ENCODE measurements at places on chromosomes 2 and 18.

DNA sequence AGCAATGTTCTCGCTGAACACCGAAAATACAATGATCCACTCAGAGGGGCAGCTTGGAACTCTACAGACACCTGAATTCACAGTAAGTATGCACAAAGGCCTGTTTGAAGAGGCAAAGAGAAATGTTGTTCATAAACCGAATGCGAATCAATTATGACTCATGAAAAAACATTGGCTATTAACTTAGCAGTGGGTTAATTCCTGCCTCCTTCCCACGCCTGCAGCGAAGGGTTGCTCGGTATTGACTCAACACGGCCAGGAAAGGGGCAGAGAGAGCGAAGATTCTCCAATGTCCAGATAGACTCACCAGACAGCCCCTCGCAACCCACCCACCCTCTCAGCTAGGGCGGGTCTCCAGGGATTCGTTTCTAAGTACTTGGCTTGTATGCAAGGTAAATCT lies 9.4 kb downstream of the CRACDL start:
- DNase-seq: no peak

DNA sequence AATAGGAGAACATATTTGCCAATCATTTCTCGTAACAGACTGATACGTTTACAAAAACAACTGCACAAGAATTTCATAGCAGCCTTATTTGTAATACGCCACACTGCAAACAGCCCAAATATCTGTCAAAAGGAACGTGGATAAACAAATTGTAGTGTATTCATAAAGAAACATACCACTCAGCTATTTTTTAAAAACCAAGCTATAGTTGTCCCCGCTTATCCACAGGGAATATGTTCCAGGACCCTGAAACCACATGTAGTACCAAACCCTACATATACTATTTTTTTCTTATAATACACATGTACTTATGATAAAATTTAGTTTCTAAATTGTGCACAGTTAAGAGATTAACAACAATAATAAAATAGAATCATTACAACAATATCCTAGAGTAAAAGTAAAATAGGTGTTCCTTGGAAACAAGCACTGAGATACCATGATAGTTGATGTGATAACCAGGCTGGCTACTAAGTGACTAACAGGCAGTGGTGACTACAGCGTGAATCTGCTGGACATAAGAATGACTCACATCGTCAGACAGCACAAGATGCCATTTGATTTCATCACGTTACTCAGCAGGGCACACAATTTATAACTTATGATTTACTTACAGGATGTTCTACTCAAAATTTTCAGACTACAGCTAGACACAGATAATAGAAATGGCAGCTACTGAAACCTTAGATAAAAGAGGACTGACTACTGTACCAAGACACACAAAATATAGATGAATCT lies 367.4 kb downstream of the NCKAP5 start:
- no peak for DNase-seq

GRCh38 chr18:37671119-37671518 lies 105.5 kb upstream of the CELF4 start:
- DNase-seq: no peak

GRCh38 chr2:10599089-10599488 lies 90.7 kb downstream of the NOL10 start:
- no peak for DNase-seq

DNA sequence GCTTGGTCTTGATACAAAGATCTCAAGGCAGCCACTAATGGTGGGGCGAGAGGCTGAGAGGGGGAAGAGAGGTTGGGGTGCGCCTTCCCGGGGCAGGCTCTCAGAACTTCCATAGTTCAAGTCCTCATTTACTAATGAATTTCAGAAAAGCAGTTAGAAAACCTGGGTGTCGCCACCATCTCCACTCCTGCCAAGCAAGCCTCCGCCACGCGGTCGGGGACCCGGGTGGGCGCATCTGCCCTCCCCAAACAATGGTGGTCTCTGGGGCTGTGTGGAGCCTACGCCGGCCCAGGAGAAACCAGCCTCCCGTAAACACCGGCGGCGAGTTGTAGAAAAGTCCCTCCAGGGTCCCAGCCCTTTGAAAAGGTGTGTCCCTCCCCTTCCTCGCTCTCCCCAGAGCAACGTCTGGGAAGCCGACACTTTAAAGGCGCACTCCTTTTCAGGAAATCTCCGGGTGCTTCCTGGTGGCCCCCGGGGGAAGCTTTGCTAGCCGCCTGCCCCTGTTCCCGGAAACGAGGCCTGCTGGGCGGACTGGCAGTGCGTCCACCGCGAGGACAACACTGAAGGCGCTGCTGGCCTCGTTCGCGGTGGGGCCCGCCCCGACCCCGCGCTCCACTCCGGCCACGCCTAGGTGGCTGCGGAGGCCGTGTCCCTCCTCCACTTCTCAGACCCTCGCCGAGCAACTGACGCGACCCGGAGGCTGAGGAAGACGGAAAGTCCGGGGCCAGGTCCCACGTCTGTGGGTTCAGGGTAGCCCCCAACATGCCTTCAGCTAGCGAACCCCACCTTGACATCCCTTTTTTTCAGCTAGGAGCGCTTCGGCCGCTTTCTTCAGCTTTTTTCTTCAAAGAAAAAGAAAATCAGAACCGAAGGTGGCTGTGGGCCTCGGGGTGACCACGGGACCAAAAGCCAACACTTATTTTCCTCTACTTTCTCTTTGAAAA lies 16.8 kb downstream of the EVX2 start:
- DNase-seq: no peak

- DNase-seq: no peak
These were observed 576.0 kb downstream of the LRP1B start for GRCh38 chr2:141554810-141555209.

- no peak for DNase-seq
These were observed 327.6 kb downstream of the DCC start for GRCh38 chr18:52667463-52668065.

GRCh38 chr2:152615177-152615576 lies 102.1 kb downstream of the PRPF40A start:
- DNase-seq: no peak

DNA sequence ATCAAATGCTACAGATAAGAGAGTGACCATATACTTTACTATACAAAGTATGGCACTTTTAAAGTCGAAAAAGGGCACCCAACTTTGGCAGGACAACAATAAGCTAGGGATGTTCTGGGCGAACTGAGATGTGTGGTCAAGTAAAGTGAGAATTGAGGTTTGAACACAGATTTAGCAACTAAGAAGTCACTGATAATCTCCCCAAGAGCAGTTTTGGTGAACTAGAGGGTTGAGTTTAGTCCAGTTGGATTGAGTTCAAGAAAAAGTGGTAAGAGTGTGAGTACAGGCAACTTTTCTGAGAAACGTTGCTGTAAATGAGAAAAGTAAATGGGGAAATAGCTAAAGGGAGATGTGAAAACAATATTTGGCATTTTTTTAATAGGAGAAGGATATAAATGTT lies 65.5 kb upstream of the TGFA start:
- no peak for DNase-seq

DNA sequence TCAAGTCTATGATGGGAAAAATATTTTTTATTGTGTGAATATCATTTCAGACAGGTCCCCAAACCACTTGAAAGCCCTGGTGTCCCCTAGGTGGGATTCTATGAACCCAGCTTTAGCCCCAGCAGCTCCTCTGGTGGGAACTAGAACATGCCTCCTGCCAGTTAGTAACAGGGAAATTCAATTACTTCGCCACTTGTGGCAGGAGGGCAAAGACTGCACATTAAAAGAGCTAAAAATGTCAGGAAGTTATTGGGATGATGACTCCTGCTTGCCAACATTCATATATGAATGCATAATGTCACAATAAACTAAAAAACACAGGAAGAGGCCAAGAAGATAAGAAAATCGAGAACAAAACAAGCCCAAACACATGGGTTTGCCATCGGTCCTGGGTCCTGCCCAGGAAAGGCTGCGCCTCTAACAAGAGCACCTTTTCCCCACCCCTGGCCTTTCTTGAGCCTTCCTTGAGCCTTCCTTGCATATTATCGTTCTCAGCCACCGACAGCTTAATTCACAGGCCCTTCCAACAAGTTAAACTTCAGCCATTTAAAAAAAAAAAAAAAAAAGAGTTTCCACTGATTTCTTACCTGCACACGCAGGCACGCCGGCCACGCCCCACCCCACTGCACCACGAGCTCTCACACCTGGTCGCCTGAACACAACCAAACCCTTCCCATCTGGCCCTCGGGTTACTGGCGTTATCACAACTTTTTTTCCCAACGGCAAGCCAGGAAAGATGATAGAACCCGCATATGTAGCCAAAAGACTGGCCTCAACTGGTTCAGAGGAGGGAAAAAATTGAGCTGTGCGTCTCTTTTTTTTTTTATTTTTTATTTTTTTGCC lies 23.4 kb downstream of the BCL11A start:
- no peak for DNase-seq

DNA sequence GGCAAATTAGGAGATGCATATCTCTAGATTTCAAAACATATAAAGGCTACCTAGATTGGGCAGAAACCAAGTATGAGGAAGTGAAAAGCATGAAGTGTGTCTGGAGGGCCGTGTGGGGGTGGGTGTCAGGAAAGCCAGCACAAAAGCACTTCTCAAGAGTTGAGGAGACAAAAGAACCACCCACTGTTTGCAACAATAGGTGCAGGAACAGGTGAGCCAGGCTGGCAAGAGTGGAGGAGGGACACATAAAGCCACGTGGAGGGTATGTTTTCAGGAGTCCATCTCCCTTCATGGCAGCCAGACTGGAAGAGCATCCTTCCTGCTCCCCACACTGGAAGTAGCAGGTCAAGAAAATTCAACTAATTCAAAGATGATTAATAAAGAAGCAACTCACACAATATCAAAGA lies 96.4 kb downstream of the CERS6 start:
- no peak for DNase-seq

DNA sequence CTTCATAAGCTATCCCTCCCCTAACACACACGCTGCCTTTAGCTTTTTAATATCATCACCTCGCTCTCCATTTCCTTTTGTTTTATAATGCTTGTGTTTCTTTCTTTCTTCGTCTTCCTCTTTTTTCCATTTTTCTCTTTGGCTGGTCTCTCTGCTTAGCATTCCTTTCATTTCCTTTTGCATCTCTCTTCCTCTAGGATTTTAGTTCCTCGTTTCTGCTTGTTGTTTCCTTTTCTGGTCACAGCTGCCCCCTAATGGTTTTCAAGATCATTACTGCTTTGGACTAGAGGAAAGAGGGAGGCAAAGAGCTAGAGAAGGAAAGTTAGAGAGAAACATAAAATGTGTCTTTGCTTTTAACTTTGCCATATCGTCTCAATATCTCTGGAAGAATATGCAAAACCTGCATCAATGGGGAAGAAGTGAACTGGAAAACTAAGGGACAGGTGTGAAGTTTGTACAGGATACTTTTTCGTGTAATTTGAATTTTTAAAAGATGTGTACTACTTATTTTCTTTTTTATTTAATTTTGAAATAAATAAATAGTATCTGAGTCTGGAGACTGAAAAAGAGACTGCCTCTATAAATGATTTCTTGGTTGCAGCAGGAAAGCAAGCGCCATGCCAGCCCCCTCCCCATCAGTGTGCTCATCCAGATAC lies 6.3 kb upstream of the NRP2 start:
- DNase-seq: no peak

- no peak for DNase-seq
These were observed 317.0 kb downstream of the CYP26B1 start for GRCh38 chr2:71830497-71831192.

- no peak for DNase-seq
These were observed 95.0 kb upstream of the CCDC68 start for GRCh38 chr18:55054021-55054990.

DNA sequence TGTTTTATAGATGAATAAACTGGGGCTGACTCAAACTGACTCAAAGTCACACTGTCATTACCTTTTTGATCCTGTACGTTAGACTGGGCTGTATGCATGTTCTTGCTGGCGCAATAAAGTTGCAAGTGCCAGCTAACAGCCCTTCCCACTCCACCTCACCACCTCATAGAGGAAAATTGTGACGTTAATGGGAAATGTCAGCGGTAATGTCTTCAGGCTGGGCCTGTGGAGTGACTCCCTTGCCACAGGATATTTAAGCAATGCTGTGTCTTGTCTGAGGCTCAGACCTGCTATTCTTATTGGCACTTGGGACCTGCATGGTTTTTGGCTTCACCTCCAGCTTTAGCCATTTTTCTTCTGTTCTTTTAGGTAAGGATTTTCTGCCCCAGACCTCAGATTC lies 25.2 kb upstream of the CASP10 start:
- DNase-seq: no peak

DNA sequence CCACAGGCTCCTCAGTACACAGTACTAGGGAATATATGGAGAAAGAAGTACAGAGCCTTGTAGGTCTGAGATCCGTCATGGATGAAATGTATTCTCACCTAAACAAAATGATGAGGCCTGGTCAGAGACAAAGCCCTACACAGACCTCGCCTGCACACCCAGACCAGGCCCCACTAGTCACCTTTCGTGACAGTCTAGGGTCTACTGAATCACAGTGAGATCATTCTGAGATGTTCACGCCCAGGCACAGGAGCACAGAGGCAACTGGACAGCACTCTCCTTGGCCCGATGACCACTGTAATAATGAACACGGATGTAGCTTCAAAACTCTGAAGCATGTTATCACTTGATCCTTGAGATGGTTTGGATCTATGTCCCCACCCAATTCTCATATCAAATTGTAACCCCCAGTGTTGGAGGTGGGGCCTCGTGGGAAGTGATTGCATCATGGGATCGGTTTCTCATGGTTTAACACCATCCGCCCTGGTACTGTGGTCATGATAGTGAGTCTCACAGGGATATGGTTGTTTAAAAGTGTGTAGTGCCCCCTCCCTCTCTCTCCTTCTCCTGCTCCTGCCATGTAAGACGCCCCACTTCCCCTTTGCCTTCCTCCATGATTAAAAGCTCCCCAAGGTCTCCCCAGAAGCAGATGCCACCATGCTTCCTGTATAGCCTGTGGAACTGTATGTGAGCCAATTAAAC lies 15.1 kb downstream of the DOCK10 start:
- no peak for DNase-seq

DNA sequence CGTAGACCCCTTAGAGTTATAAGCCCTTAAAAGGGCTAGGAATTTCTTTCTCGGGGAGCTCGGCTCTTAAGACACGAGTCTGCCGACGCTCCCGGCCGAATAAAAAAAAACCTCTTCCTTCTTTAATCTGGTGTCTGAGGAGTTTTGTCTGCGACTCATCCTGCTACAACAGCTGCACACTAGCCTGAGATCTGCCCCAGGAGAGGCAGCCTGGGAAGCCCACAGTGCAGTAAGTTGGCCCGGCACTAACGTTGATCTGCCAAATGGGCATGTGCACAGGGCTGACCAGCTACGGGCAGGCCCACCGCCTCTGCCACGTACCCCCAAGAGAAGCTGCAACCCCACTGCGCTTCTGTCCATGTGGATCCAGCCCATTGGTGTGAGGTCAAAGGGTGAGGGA lies 8.4 kb upstream of the LIMS2 start:
- DNase-seq: no peak

DNA sequence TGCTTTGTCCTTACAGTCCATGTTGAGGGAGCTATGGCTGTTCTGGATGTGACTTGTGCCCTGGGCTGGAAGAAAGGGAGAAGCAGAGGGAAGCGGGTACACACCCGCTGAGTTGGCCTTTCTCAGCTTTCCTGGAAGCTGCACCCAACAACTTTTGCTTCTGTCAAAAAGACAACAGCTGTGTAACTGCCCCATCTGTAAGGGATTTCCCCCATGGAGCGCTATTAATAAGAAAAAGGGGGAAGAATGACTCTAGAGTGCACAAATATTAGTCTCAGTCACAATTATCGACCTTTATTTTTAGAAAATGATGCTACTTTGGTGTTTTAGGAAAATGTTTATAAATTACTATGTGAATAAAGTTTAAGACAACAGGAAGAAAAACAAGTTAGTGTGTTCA lies 368.3 kb downstream of the RAD51AP2 start:
- no peak for DNase-seq

GRCh38 chr2:6645004-6645403 lies 220.7 kb downstream of the CMPK2 start:
- no peak for DNase-seq

- DNase-seq: no peak
These were observed 33.8 kb downstream of the SMC6 start for GRCh38 chr2:17719562-17720371.
